ENCODE measurements at places on chromosomes 4 and X.

DNA sequence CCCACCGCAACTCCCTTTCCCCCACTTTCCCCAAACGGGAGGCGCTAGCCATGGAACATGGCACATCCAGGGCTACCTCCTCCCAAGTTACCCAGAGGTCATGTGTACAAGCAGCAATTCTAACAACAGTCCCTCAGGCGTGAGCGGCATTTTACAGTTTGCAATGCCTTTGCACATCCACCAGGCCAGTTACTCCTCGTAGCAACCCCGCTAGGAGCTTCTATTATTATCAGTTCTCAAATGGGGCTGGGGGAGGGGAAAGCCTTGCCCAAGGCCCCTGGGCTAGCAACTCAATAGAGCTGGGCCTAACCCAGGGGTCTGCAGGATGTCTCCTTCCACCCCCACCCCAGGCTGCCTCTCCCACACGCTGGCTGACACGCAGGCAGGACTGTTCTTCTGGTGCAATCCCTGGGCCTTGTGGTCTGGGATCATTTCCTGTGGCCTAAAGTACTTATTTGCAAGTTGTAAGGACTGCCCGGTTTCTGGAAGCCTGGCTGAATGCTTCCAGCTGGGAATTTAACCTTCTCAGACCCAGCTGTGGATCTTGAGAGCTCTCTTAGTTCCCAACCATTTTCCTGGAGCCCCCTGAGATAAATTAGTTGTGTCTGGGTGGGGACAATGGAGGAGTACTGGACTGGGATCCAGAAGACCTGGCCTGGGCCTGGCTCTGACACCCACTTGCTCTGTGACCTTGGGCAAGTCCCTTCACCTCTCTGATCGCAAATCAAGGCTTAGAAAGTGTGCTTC is 27.7 kb downstream of the PJA1 start:
- peak; percentile 44 for DNase-seq

DNA sequence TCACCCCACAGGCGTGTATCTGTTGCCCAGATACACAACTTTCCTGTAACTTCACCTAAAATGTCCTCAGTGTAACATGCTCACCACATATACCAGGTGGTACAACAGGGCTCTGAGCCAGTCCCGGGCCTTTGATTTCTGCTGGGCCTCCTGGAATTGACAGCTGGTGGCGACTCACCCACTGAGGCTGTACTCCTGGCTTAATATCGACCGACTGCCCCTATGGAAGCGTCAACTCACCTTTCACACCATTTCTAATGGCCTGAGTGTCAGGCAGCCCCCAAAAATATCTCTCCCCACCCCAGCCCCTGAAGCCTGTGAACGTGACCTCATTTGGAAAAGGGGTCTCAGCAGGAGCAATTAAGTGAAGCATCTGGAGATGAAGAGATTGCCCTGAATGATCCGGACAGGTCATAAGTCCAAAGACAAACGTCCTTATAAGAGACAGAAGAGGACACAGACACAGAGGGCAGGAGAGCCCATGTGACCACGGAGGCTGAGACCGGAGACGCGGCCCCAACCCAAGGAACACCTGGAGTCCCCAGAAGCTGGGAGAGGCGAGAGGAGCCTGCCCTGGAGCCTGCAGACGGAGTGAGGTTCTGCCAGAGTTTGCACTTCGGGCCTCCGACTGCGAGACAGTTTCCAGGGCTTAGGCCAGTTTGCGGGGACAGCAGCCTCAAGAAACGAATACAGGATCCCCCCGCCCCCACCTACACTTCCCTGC is 12.6 kb upstream of the MXD4 start:
- DNase-seq, result no peak

DNA sequence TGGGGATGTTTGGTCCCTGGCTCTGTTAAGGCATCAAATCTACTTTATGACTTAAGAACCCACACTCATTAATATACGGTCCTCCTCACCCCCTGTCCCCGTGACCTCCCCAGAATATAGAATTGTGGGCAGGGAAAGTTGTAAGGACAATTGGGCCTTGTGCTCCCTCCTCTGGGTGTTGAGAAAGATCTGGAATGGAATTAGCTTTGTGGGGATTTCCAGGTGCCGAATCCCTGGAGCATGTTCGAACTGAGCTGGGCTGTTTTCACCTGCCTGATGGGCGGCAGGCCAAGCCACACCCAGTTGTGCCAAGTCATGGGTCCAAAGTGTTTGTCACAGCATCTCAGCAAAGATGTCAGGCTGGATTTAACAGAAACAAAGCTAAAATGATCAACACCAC is 349.3 kb upstream of the KLF3 start:
- DNase-seq, result peak; percentile 65

- DNase-seq, result no peak
These were observed 154.1 kb upstream of the CPEB2 start for GRCh38 chr4:14848229-14848628.

DNA sequence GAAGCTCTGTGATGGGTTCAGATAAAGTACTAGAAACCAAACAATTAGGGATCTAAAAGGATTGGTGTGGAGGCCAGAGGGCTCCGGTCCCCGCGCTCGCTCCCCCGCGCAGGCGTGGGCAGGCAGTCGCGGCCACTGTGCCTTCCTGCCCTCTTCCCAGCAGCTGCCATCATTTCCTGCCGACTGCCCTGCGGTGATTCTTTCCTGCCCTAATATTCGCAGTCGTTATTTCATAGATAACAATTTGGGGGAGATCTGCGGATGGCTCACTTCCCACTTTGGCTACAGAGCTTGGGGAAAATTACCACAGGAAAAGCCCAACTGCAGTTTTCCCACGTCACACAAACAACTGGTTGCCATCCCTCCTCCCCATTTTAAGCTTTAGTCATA is 2.2 kb downstream of the GRIA2 start:
- DNase-seq, result peak; percentile 38

- no peak for DNase-seq
These were observed 6.9 kb downstream of the CXCL6 start for GRCh38 chr4:73843369-73843768.

All from DMS53 (cell line).